NCI-H2029 treated with DMSO at 0.1 percent for 48 hours (cell line): ENCODE measurements at places on chromosomes 7 and 10.
A peak's percentile ranks its signal among the peaks of the same experiment; 100 is the strongest.

GRCh38 chr7:79425665-79426064 is 27.8 kb downstream of the MAGI2 start:
- no peak for DNase-seq

- no peak for DNase-seq
Observed at GRCh38 chr10:4103603-4104002, 318.6 kb upstream of the KLF6 start.

DNA sequence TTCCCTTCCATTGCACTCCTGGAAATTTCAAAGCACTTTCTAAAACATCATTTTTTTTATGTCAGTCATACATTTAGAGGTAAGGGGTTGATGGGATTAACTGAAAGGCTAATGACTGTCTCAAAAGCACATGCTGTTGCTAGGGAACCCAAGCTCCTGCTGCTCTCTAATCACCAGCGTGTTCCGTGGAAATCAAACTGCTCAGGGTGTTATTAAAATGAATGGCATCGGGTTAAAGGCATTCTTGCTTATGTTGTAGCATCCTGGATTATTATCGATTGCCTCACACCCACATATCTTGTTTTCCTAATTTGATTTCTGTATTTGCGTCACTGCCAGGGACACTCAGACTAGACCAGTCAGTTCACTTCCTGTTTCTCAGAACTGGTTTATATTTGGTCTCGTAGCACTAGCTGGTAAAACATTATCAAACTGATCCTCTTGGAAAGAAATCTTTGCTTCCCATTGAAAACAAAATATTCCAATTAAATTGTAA is 216.5 kb upstream of the MKLN1 start:
- DNase-seq = no peak

GRCh38 chr7:29457141-29457561 is 106.5 kb upstream of the PRR15 start:
- DNase-seq = no peak

DNA sequence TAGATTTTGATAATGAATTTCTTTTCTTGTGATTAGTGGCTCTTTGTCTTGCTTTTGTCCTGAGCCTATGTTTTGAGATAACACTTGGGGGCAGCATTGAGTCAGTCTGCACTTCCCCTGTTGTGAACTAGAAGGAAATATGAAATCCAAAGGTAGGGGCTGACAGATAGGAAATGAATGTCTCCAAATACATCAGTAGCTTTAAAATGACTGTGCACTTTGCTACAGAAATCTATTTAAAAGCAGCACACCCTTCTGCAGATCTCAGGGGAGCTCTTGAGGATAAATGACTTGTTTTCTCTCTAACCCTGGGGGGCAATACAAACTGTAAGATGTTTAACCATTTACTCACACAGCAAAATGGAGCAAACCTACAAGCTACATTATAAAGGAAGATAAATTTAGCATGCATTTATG is 176.0 kb upstream of the MYO3A start:
- peak; percentile 6 for DNase-seq

GRCh38 chr10:101238732-101239105 is 9.5 kb upstream of the LBX1 start:
- DNase-seq = no peak

DNA sequence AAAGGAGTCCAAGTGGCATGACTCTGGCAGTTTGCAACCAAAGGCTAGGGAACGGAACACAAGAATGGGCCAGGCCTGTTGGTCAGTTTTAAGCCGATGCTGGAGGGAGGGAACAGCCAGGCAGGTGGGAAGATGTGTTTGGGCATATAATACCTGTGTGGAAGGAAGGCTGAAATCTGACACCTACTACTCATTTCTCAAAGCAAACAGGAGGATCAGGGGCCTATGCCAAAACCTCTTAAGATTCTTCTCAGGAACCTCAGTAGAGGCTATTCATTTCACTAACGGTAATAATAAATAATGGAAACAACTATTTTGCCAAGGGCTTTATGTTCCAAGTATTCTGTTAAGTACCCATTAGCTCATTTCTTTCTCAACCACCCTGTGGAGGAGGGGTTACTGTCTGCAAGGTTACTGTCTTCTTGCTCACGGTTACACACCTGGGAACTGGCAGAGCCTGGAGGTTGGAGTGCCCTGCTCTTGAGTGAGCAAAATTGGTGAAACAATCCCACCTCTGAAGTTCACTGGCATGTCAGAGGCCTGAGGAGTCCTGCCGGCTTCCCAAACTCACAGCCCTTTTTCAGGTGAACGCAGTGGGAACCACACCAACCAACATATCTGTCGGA is 35.5 kb downstream of the GOT1 start:
- peak; percentile 67 for DNase-seq

DNA sequence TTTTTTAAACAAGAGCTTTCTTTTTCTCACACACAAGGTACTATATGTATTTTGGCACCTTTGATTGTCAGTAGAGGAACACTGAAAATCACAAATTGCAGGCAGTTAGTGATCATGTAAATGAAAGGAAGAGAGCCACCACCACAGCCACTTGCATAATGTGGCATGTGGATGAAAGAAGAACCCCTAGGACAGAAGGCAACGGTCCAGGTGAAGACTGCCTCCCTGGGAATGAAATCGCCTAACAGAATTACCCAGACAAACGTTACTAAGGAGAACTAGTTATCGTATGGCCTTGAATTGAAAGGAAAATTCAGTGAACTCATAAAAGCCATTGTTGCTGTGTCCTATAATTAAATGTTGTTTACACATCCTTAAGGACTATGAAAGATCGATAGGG is 41.2 kb upstream of the PTPRZ1 start:
- DNase-seq = peak; percentile 58

GRCh38 chr7:8295638-8296361 is 33.8 kb upstream of the ICA1 start:
- peak; percentile 90 for DNase-seq

DNA sequence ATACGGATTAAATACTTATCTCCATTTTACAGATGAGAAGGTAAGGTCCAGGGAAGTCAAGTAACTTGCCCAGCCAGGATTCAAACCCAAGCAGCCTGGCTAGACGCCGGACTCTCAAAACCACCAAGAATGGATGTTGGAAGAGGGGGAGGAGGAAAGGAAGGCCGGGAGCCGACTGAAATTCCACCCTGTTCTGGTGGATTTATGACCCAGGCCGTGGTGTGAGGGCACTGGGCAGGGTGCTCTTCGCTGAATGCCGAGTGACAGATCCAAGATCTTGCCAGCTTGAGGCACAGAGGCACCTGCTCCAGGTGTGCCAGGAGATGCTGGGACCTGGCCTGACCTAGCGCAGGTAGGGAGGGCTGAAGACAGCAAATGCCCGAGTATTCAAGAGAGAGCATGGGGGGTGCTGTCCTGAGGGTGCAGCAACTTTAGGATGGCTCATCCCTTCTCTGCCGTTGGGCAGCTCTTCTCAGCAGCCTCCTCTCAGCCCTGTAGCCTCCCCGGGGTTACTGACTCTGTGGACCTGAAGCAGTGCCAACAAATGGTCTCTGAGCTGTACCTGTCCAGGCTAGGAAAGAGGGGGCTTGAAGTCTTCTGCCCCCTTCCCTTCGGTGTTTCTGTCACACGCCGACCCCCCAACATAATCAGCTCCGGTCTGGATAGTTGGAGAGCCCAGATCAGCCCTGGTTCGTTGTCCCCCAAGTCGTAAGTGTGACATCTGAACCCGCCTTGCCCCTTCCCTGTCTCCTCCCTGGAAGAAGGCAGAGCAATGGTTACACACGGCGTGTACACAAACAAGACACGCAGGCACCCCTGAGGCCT is 713 bp downstream of the LOXL4 start:
- DNase-seq = no peak
